ENCODE measurements at places on chromosomes 3 and 15.

GRCh38 chr15:34693053-34693744, 61.6 kb downstream of the GJD2 start:
- no peak for DNase-seq

DNA sequence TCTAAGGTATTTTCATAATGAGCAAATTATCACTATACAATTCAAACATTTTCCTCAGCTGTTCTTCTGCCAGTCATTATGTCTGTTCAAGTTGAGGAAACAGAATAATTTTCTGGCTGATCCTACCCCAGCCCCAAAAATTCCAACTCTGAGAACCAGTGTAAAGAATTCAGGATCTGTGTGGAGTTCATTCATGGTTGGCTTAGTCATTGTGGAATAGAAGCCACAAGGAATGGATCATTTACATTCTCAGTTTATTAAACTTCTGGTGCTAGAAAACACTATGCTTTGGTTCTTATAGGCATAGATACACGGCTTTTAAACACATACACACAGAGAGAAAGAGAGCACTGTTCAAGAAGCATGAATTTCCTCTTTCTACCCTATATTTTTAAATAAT, 134.6 kb downstream of the CMSS1 start:
- DNase-seq, result no peak

DNA sequence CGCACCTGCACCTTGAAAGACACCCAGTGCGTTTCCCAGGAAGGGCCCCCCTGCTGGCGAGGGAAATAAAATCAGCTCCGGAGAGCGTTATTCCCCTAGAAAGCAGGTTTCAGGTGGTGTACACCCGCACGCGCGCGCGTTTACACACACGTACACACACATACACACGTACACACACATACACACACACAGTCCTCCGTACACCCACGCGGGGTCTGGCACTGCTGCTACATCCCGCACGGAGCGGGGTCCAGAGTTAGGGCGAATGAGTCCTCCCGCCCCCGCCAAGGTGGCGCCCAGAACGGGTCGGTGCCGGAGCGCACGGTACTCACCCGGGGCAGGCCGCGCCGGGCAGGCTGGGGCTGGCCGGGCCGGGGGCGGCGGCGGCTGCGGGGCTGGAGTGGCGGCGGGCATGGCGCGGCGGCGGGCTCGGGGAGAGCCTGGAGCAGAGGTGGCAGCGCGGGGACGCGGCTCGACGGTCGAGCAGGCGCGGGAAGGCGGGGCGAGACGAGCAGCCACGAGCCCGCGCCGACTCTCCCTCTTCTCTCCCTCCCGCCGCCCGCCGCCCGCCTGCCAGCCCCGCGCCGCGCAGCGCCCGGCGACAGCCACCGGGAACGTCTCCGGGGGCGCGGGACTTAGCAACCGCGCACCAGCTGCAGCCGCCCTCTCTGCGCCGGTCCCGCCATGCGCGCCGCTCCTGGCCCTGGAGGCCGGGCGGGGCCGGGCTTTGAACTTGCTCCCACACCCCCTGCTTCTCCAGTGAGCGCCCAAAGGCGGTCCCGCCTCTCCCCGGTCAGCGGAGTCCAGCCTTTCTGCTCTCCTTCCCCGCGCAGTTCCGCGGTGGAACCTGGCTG, at the start of gene DCLK3:
DCLK3 (minus strand) TSS at position 704 of the 854 bp plus-strand sequence; CDS start at position 414, 290 bp downstream.
- DNase-seq, result no peak

- DNase-seq, result no peak
Observed at GRCh38 chr15:34652726-34653033, 69.2 kb upstream of the GOLGA8B start.

DNA sequence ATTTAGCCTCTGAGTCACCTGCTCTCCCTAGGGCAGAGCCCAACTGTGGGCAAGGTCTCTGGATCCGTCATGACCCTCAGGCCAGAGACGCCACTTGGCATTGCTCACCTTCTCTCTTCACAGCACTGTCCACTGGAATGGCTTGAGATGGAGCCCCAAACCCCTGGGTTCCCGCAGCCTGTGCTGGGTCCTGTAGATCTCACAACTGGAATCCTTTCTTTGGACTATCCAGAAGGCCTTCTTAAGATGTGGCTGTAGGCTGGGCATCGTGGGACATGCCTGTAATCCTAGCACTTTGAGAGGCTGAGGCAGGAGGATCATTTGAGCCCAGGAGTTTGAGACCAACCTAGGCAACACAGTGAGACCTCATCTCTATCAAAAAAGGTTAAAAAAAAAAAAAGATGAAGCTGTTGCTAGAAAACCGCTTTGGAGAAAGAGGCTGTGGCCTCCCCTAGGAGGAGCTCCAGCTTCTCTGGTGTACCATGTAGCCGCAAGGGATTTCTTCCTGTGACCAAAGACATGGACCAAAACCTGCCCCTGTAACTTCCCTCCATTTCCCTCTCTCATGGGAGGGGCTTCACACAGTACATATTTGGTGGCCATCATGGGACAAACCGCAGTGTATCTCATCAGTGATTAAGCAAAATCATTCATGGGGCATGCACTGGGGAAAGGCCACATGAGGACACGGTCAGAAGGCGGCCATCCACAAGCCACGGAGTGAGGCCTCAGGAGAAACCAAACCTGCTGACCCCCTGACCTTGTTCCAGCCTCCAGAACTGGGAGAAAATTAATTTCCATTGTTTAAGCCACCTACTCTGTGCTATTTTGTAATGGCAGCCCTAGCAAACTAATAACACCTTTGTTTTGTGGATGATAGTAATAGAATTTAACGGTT, 23.3 kb upstream of the BUB1B start:
- DNase-seq, result no peak

GRCh38 chr3:37210230-37210629, 35.8 kb upstream of the LRRFIP2 start:
- DNase-seq, result no peak
